HS-5 (cell line): ENCODE measurements at places on chromosomes 1 and 21.

DNA sequence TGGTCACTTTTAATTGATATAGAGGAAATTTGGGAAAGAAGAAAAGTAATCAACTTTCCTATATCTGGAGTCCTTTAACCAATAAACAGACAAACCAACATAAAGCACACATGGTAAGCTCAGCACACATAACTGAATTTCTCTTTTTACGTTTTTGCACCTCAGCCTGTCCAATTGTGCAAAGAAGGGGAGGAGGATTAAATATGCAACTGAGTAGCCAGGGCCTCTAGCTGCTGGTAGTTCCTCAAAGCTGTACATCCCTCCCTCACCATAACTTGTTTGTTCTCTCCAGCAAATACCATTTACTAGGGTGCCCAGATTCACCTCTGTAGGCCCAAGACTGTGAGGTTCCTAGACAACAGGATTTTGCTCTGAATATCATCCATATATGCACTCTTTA is 25.4 kb downstream of the ST6GALNAC5 start:
- no peak for DNase-seq

- DNase-seq = peak; percentile 26
Observed at GRCh38 chr1:232793944-232794343, 11.3 kb upstream of the MAP10 start.

DNA sequence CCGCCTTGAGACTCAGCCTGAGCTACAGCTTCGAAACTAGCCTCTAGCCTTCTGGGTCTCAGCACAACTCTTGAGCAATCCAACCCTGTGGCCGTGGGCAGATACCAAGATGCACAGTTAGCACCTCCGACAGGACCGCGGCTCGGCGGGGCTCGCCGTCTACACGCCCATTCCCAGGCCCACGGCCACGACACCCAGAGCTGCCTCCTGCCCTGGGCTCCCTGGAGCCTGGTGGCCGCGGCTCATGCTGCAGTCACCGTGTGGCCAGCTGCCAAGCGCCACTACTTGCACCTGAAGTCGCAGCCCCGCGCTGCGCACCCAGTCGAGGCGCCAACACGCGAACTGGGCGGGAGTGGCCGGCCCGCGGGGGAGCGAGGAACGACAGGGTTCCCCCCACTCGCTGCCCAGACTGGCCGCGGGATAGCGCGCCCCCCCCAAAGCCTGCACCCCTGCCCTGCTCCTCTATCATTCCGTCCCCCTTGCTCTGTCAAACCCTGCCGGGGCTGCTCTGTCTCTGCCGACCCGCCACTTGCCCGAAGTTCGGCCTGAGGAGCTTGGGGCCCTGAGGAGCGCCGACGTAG is 729 bp upstream of the CDCA8 start:
- no peak for DNase-seq

GRCh38 chr21:41245509-41246135 is 71.0 kb upstream of the FAM3B start:
- no peak for DNase-seq

- DNase-seq = no peak
Observed at GRCh38 chr1:1206966-1207531, 657 bp upstream of the TNFRSF18 start.

GRCh38 chr1:228008391-228009115 is 1.8 kb downstream of the WNT3A start:
- DNase-seq = no peak

GRCh38 chr1:150567717-150568593 is 11.5 kb downstream of the MCL1 start:
- no peak for DNase-seq

DNA sequence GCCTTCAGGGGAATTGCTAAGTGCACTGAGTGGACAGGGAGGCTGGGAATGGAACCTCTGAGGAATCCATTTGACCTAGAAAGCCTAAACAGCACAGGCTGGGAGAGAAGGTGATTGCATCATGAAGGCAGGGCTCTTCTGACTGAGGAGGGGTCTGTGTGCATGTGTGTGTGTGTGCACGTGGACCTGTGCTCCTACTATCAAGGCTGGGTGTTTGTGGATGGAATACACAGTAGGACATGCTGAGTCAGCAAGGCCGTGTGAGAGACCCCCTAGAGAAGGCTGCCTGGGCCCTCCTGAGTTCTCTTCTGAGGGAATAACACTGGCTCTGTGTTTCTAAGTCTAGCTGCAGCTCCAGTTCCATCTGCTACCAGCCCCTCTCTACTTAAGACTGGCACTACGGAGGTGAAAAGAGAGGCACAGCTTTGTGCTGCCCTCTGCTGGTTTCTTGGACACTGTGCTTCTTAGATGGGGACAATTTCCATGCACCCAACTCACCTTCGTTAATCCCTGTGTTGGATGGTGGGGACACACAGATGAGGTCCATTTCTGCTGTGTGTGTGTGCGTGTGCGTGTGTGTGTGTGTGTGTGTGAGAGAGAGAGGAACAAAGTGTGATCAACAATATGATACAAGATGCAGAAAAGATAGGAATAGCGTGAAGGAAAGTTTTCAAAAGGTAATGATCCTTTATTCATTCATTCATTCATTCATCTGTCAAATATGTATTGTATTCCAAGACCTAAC is 6.2 kb upstream of the EFCAB14 start:
- peak; percentile 44 for DNase-seq
